ENCODE measurements at places on chromosomes 1 and 21.

GRCh38 chr21:41899426-41900202 is 20.5 kb upstream of the PRDM15 start:
- no peak for DNase-seq

DNA sequence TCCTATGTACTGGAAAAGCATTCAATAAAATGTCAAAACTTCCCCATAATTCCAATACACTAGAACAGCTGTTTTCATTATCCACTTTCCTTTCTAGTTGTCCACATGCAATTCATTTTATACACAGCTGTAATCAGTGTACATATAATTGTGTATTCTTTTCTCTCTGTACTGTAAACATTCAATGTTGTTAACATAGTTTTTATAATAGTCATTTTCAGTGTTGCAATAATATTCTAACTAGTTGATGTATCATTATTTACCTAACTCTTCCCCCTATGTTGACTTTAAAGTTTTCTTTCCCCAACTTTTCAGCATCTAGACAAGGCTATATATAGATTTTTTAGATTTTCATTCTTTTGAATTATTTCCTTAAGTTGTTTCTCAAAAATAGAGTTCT is 44.4 kb downstream of the DIPK1A start:
- no peak for DNase-seq

- no peak for DNase-seq
These were observed 258.4 kb upstream of the HOOK1 start for GRCh38 chr1:59556398-59556797.

- no peak for DNase-seq
These were observed 301.8 kb downstream of the KCNT2 start for GRCh38 chr1:196306421-196306820.

GRCh38 chr1:208270651-208271141 is 26.5 kb upstream of the PLXNA2 start:
- DNase-seq = no peak

Data from Right ventricle myocardium inferior (tissue), 1 donor.